ENCODE measurements at places on chromosomes 6 and 20.

DNA sequence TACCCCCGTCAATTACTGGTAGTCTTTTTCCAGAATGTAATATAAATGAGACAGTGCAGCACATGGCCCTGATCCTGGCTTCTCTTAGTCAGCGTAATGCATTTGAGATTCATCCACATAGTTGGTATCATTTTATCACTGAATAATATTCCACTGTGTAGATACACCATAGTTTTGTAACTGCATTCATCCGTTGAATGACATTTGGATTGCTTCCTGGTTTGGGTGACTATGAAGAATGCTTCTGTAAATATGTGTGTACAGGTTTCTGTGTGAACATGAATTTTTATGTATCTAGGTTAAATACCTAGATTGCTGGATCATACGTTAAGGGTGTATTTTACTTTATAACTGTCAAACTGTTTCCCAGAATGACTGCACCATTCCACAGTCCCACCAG is 62.6 kb upstream of the STMND1 start:
- no peak for DNase-seq

- no peak for DNase-seq
These were observed 10.3 kb upstream of the PRSS16 start for GRCh38 chr6:27237089-27237803.

DNA sequence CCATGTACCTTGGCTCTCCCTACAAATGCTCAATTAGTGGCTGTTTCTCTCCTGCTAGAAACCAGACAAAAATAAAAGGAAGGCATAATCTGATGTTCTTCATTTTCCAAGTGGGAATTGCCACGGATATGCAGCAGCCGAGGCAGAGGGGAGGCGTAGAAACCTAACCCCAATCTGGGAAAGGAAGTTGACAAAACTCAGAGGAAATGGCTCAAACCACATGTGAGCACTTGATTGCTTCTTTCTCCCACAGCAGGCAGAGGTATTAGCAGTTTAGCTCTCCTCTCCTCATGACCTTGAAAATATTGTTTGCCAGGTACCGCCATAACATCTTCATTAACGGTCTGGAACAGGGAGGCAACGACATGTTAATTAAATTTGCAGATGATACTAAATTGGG is 3.8 kb upstream of the MLN start:
- DNase-seq: no peak

DNA sequence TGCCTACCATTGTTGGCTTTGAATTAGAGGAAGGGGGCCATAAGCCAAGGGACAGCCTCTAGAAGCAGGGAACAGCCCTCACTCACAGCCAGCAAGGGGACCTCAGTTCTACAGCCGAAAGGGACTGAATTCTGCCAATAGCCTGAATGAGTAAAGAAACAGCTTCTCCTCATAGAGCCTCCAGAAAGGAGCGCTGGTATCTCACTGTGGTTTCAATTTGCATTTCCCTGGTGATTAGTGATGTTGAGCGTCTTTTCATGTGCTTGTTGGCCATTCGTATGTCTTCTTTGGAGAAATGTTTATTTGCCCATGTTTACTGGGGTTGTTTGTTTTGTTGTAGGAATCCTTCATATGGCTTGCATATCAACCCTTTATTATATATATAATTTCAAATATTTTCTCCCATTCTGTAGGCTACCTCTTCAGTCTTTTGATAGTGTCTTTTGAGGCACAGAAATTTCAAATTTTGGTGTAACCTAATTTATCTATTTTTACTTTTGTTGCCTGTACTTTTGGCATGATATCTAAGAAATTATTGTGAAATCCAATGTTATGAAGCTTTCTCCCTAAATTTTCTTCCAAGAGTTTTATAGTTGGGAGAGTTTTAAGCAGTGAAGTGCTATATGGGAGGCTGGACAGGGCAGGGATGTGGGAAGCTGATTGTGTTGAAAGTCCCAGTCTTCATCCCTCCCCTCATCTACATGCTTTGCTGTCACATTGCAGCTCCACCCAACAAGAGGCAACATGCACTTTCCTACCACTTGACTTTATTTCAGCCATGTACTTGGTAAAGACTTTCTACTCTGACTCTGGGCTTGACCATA is 82.3 kb upstream of the SHLD1 start:
- no peak for DNase-seq

DNA sequence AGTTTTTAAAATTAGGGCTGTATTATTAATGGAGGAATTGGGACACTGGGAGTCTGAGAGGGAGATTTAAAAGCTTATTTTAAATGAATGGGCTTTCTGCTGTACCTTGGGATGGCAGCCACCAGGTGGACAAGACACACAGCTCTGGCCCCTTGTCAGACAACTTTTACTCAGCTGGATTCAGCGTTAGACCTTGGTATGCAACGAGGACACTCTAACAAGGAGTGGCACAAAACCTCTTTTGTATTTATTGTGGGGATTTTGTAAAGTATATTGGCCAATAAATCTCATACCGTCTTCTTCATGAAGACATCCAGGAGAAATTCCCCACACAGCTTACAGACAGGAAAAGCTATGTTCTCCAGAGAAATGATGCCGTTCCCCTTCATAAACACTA is 105.7 kb downstream of the LCA5 start:
- DNase-seq: no peak

- no peak for DNase-seq
These were observed 494.7 kb downstream of the CD83 start for GRCh38 chr6:14612016-14612980.
